CD4-positive, alpha-beta T cell treated with Interleukin-4 for 1 hour (primary cell): ENCODE measurements at places on chromosomes 16 and 17.

DNA sequence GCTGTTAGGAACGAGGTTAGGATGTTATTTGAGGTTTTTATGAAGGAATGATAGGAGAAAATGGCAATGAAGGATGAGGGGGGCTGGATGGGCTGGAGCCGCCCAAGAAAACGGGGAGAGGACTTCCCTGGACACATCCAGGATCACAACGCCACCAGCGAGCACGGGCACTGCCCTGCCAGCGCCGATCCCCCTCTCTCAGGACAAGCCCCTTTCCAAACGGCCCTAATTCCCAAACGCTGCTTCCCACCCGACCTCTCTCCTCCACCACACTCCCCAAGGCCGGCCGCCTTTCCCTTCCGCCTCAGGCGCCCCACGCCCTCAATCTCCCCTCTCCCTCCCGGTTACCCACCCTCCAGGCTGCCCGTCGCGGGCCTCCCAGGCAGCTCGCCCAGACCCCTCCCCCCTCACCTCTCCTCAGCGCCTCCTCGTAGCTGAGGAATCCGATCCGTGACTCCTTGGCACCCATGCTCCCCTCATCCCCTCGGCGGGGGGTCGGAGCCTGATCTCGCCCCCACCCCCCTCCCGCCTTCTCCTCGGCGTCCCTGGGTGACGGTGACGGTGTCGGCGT, 377 bp downstream of the USP32 start:
- no peak for DNase-seq

GRCh38 chr17:4527134-4527533, 28.1 kb downstream of the MYBBP1A start:
- DNase-seq = no peak

DNA sequence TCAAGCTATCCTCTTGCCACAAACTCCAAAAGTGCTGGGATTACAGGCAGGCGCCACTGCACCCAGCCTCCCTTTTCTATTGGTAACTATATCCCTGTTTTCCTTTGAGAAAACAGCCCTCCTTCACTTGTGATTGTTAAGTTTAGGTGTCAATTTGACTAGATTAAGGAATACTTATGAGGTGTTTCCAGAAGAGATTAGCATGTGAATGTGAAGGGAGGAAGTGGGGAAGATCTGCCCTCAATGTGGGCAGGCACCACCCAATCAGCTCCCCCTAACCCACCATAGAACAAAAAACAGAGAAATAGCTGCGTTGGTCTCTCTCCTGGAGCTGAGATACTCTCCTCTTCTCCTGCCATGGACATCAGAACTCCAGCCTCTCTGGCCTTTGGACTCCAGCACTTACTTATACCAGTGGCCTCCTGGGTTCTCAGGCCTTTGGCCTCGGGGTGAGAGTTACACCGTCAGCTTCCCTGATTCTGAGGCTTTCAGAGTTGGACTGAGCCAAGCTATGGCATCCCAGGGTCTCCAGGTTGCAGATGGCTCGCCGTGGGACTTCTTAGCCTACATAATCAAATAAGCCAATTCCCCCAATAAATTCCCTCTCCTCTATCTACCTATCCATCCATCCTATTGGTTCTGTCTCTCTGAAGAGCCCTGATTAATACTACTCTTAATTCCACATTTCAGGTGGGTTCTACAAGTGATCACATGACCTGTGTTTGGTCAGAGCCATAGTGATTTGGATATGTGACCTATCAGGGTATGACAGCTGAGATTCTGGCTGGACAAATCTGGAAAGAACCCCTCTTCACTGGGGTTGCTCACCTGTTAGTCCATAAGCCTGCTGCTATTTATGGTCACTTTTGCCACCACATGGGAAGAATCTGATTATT, 12.0 kb upstream of the STAT3 start:
- DNase-seq = no peak

GRCh38 chr16:49503256-49504022, 129.8 kb downstream of the C16orf78 start:
- DNase-seq = no peak

GRCh38 chr16:528111-529011, 849 bp downstream of the CAPN15 start:
- DNase-seq = peak; percentile 30

GRCh38 chr16:87968541-87968940, 17.3 kb downstream of the BANP start:
- no peak for DNase-seq

- no peak for DNase-seq
Measured at GRCh38 chr16:29114574-29114973, 129.7 kb downstream of the LAT start.

DNA sequence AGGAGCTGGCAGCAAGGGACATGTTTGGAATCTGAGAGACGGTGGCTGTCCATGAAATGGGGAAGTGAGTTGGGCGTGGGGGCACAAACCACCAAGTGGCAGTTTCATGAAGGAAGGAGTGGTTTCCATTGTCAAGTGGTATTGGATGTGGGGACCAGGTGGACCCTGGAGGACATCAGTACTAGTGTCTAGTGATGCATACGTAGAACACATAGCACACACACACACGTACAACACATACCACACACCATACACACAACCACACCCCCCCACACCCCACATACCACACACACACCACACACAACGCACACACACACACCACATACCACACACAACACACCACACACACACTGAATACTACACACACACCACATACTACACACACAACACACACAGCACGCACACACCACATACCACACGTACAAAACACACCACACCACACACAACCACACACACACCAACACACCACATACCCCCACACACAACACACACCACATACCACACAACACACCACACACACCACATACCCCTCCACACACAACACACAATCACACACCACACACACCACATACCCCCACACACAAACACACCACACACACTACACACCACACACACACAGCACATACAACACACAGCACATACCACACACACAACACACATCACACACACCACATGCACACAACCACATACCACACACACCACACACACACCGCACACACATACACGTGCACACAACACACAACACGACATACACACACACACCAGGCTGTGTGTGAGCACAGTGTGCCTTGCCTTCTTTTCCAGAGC, 41.1 kb upstream of the GSE1 start:
- peak; percentile 62 for DNase-seq
